Stimulated activated CD8-positive, alpha-beta memory T cell treated with anti-CD3 and anti-CD28 coated beads, Interleukin-2, amount 100 ng/mL, for 1 hour (primary cell): ENCODE measurements at places on chromosomes 16 and 17.

GRCh38 chr17:11996722-11997146 is 541 bp downstream of the ZNF18 start:
- peak; percentile 16 for DNase-seq

- no peak for DNase-seq
These were observed 50.9 kb upstream of the TEKT3 start for GRCh38 chr17:15392326-15392741.

DNA sequence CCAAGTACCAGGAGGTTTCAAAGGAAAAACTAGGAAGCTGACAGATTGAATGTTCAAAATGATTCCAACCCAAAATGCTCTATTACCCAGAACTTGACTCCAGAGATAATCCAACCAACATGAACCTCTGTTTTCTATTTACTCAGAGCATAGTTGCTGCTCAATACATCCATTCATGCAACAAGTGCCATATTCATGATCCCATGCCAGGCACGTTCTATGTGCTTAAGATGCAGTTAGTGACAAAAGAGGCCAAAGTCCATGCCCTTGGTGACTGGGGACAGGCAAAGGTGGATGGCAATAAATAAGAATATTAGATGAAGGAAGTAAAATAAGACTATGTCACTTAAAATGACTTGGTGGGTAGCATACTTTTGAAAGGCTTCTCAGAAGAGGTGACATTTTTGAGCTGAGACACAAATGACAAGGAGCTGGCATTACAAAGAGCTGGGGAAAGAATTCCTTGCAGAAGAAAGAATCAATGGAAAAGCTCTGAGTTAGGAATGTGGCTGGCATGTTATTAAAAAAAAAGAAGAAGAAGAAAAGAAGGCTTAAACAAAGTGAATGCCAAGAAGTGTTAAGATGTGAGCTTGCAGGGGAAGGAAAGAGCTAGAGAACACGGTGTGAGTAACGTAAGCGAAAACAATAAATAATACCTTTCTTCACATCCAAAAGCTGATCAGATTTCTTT is 34.5 kb downstream of the TOX3 start:
- DNase-seq: no peak

DNA sequence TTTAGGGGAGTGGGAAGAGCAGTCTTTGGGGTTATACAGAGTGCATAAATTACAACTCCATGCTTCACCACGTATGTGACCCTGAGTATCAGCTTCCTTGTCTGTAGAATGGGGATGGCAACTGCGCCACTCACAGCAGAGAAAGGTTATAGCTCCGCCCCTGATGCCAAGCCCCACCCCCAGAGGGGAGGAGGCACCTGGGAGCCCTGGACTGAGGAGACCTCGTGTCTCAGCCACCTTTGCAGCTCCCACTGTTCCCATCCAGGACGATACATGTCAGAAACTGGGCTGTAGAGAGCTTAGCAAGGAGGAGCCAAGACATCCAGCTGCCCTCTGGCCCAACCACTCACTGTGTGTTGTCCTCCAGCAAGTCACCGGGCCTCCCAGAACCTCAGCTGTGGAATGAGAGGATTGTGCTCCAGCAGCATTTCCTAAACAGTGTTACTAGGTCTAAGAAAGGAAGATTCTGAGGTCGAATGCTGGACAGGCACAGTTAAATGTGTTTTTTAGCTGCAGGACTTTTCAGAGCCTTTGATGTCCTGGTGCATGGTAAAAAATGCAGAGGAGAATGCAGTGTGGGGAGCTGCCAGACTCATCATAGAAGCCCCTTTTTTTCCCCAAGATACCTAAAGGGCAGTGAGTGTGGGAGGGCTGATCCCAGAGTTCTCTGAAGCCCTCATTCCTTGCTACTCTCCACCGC is 49.4 kb downstream of the BEAN1 start:
- DNase-seq: no peak

GRCh38 chr17:55286681-55287589 is 22.2 kb downstream of the HLF start:
- no peak for DNase-seq

DNA sequence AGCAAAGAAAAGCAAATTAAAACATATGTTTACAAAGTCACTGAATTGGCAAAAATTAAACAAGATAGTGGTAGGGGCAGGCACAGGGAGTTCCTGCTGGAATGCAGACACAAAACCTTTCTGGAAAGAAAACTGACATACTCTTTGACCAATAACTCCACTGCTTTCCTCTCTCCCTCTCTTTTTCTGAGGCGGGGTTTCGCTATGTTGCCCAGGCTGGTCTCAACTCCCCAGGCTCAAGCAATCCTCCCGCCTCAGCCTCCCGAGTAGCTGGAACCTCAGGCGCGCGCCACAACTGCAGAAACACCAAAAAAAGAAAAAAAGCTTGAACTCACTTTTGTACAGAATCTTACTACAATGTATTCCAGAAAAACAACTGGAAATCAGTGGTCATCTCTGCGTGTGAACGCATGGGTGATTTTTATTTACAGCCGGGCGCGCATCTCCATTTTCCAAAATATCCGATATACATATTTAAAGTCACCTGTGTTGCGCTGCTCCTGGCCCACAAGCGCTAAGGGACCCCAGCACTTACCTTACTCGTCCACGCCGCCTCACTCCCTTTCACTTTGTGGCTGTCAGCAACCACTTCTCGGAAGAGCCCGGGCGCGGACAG is 480 bp downstream of the TXNL4B start:
- no peak for DNase-seq
